ENCODE measurements at places on chromosomes 7 and 10. TPM values are rescaled to one million over a fixed set of nuclear protein-coding genes. Genes with fewer than 3 reads are reported as not detected.

- H3K4me3 ChIP-seq = no peak overlapping the region
- peaks cover 36% of the 10 kb centered on the region for H3K36me3 ChIP-seq
- no peaks in the 10 kb centered on the region for H3K27me3 ChIP-seq
- H3K4me1 ChIP-seq = no peaks in the 10 kb centered on the region
- DNase-seq = peak; percentile 33
These were observed 21.1 kb downstream of the CHUK start for GRCh38 chr10:100208276-100208675.

- H3K36me3 ChIP-seq = peaks cover 21% of the 10 kb centered on the region
- DNase-seq = no peak
- peaks cover 2% of the 10 kb centered on the region for H3K4me1 ChIP-seq
- no peak overlapping the region for H3K4me3 ChIP-seq
- no peak overlapping the region for H3K27ac ChIP-seq
- no peaks in the 10 kb centered on the region for H3K27me3 ChIP-seq
These were observed 2.7 kb upstream of the C7orf25 start for GRCh38 chr7:42914421-42915045.

GRCh38 chr7:20383351-20383750 lies 52.7 kb downstream of the ITGB8 start:
- H3K27ac ChIP-seq = no peak overlapping the region
- no peaks in the 10 kb centered on the region for H3K36me3 ChIP-seq
- no peak for DNase-seq
- no peak overlapping the region for H3K4me3 ChIP-seq
- no peaks in the 10 kb centered on the region for H3K27me3 ChIP-seq

DNA sequence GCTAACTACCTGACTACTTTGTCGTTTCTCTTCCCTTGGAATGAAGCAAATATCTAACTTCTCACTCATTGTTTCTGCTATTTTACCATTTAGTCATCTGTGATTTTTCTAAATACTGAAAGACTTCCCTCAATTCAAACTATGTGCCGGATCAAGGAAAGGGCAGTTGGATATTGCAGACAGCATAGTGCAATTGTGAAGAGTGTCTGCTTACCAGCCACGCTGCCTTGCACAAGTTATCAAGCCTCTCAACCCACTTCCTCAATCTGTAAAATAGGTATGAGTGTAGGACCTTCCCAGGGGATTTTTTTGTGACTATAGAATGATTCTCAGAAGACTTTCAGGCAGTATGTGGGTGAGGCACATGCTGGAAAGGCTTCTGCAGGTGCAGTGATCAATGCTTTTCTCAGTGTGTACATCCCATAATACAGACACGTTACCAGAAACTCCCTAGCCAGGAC lies 54.3 kb downstream of the EGFR start:
- H3K4me3 ChIP-seq = no peak overlapping the region
- peak overlapping the region; percentile 5 for H3K27ac ChIP-seq
- no peaks in the 10 kb centered on the region for H3K27me3 ChIP-seq
- H3K36me3 ChIP-seq = no peaks in the 10 kb centered on the region
- H3K4me1 ChIP-seq = peaks cover 82% of the 10 kb centered on the region

DNA sequence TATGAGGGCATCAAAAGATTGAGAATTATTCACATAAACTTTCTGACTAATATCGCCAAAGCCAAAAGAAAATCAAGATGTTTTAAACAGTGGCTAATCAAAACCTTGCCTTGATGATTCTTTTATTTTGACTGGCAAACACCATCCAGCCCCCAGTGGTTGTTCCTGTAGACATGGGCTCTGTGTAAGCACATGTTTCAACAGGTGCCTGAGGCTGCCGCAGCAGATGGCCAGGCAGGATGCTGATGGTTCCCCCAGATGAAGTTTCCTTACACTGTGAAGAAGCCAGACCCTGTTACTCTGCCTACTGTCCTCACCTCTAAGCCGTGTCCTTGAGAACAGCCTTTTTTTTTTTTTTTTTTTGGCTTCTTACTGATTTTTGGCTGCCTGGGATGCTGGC lies 146.5 kb downstream of the RAB11FIP2 start:
- H3K4me1 ChIP-seq = no peaks in the 10 kb centered on the region
- no peak for DNase-seq
- H3K27me3 ChIP-seq = peaks cover 5% of the 10 kb centered on the region
- no peaks in the 10 kb centered on the region for H3K36me3 ChIP-seq
- H3K4me3 ChIP-seq = no peak overlapping the region

GRCh38 chr7:151723321-151723720 lies 153.6 kb downstream of the PRKAG2 start:
- H3K4me1 ChIP-seq = peaks cover 2% of the 10 kb centered on the region
- no peaks in the 10 kb centered on the region for H3K27me3 ChIP-seq
- peaks cover 2% of the 10 kb centered on the region for H3K36me3 ChIP-seq
- no peak overlapping the region for H3K4me3 ChIP-seq

GRCh38 chr10:133042061-133042460 lies 45.7 kb upstream of the ADGRA1 start:
- H3K36me3 ChIP-seq = no peaks in the 10 kb centered on the region
- no peak for DNase-seq
- no peaks in the 10 kb centered on the region for H3K4me1 ChIP-seq
- no peak overlapping the region for H3K27ac ChIP-seq
- no peak overlapping the region for H3K4me3 ChIP-seq

GRCh38 chr7:1238450-1238882 lies 5.8 kb downstream of the UNCX start:
- H3K4me1 ChIP-seq = peaks cover 3% of the 10 kb centered on the region
- H3K27ac ChIP-seq = no peak overlapping the region
- H3K27me3 ChIP-seq = peaks cover 6% of the 10 kb centered on the region
- H3K4me3 ChIP-seq = no peak overlapping the region
- no peaks in the 10 kb centered on the region for H3K36me3 ChIP-seq

DNA sequence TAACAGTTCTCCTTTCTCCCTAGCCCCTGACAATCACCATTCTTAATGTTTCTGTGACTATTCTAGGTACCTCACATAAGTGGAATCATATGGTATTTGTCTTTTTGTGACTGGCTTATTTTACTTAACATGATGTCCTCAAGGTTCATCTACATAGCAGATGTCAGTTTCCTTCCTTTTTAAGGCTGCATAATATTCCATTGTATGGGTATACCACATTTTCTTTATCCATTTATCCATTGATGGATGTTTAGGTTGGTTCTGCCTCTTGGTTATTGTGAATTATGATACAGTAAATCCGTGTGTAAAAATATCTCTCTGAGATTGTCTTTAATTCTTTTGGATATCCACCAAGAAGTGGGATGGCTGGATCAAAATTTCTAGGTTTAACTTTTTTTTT lies 13.2 kb downstream of the BBS9 start:
- no peaks in the 10 kb centered on the region for H3K27me3 ChIP-seq
- DNase-seq = no peak
- no peak overlapping the region for H3K27ac ChIP-seq
- H3K4me3 ChIP-seq = no peak overlapping the region

DNA sequence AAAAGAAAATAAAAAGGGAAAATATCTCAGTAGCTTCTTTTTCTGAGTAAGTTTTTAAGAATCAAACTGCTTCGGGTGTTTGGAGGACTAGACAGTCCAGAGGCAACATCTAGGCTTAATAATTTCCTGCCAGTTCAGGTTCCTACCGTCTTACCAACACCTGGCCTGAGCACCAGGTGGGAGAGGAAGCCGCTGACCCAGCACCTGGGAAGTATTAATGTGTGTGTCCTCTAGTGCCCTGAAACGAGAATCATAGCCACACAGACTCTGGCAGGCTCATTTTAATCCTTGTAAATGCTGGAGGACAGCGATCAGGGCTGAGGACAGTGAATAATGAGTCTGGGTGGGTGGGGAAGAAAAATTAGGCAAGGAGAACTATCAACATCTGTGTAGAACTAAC lies 137.4 kb downstream of the ZNF438 start:
- no peak for DNase-seq
- H3K4me1 ChIP-seq = no peaks in the 10 kb centered on the region
- H3K27me3 ChIP-seq = no peaks in the 10 kb centered on the region
- no peak overlapping the region for H3K27ac ChIP-seq
- H3K4me3 ChIP-seq = no peak overlapping the region

DNA sequence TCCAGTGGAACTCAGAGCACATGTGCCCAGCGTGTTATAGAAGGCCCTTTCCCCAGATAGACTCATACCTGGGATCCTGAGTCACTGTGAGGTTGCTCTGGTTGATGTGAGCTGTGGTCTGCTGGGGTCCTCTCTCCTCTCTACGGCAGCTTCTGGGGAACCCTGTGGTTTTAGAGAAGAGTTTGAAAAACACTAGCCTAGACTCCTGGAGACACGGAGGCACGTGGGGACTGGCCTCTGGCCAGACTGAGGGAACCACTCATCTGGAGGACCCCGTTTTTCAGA lies 10.3 kb downstream of the ZNF775 start:
- H3K36me3 ChIP-seq = no peaks in the 10 kb centered on the region
- no peak for DNase-seq
- peak overlapping the region; percentile 20 for H3K27ac ChIP-seq
- H3K4me3 ChIP-seq = no peak overlapping the region
- no peaks in the 10 kb centered on the region for H3K27me3 ChIP-seq

GRCh38 chr7:4951903-4952636 lies 6.9 kb downstream of the MMD2 start:
- no peak for DNase-seq
- H3K27me3 ChIP-seq = no peaks in the 10 kb centered on the region
- H3K27ac ChIP-seq = no peak overlapping the region
- no peaks in the 10 kb centered on the region for H3K36me3 ChIP-seq
- H3K4me1 ChIP-seq = no peaks in the 10 kb centered on the region

GRCh38 chr7:136807598-136807997 lies 60.9 kb upstream of the CHRM2 start:
- no peaks in the 10 kb centered on the region for H3K27me3 ChIP-seq
- no peaks in the 10 kb centered on the region for H3K36me3 ChIP-seq
- no peaks in the 10 kb centered on the region for H3K4me1 ChIP-seq

DNA sequence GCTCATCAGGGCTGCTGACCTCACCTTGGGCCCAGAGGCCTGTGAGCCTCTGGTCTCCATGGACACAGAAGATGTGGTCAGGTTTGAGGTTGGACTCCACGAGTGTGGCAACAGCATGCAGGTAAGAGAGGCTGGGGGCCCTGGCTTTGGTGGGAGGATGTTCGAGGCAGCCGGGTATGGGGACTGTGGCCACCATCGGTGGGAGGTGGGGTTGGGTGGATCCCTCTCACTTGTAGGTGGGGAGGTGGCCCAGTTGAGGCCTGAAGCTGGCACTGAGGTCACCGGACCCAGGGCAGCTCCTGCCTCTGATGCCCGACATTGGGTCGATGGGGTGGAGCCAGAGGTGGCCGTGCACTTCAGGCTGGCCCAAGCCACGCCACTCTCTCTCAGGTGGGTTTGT lies 406 bp downstream of the ZP3 start:
- H3K36me3 ChIP-seq = no peaks in the 10 kb centered on the region
- no peaks in the 10 kb centered on the region for H3K4me1 ChIP-seq
- H3K27ac ChIP-seq = no peak overlapping the region
- no peak overlapping the region for H3K4me3 ChIP-seq
- no peak for DNase-seq

GRCh38 chr10:110797416-110797815 lies 74.3 kb upstream of the PDCD4 start:
- H3K4me1 ChIP-seq = peaks cover 15% of the 10 kb centered on the region
- H3K36me3 ChIP-seq = no peaks in the 10 kb centered on the region
- DNase-seq = no peak
- no peak overlapping the region for H3K4me3 ChIP-seq

- DNase-seq = no peak
- no peak overlapping the region for H3K27ac ChIP-seq
- H3K27me3 ChIP-seq = no peaks in the 10 kb centered on the region
- no peaks in the 10 kb centered on the region for H3K36me3 ChIP-seq
- H3K4me3 ChIP-seq = no peak overlapping the region
- no peaks in the 10 kb centered on the region for H3K4me1 ChIP-seq
These were observed 18.3 kb downstream of the VWDE start for GRCh38 chr7:12385364-12385786.

GRCh38 chr7:131773413-131773812 lies 217.0 kb upstream of the PODXL start:
- no peak for DNase-seq
- H3K4me1 ChIP-seq = no peaks in the 10 kb centered on the region
- no peak overlapping the region for H3K4me3 ChIP-seq

DNA sequence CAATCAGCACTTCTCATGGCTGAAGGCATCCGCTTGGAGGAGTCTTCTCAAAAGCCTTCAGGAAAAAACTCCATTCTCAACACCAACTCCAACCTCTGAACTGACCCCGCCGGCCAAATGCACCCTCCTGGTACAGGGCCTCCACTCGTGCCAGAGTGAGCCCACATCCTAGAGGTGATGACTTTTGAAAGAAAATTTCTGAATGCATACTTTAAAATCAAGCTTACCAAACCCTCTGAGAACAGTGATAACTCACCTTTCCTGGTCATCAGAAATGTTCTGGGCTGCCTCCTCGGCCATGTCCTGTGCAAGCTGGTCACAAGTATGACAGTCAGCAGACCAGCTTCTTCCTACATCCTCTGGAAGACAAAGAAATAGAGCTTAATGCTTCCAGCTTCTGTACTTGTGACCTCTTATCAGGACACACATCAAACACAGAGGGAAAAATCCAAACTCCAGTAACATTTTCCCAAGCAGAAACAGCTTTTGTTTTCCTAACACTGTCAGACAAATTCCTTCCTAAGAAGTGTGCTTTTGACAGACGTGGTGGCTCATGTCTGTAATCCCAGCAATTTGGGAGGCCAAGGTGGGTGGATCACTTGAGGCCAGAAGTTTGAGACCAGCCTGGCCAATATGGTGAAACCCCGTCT lies at the start of gene PKD1L1:
Gene PKD1L1 (minus strand): TSS at position 326 of the 650 bp plus-strand sequence. CDS start 26 bp downstream, at position 300.
- H3K36me3 ChIP-seq = no peaks in the 10 kb centered on the region
- H3K4me3 ChIP-seq = no peak within 1 kb of the TSS
- peaks cover 2% of the 10 kb centered on the region for H3K4me1 ChIP-seq
- DNase-seq = no peak
- H3K27me3 ChIP-seq = no peaks in the 10 kb centered on the region

GRCh38 chr10:116961406-116962251 lies 43.4 kb downstream of the SHTN1 start:
- H3K27ac ChIP-seq = no peak overlapping the region
- H3K4me3 ChIP-seq = no peak overlapping the region
- no peak for DNase-seq
- peaks cover 4% of the 10 kb centered on the region for H3K36me3 ChIP-seq
- no peaks in the 10 kb centered on the region for H3K27me3 ChIP-seq
- no peaks in the 10 kb centered on the region for H3K4me1 ChIP-seq

- H3K4me3 ChIP-seq = no peak overlapping the region
- DNase-seq = no peak
- no peaks in the 10 kb centered on the region for H3K27me3 ChIP-seq
- H3K36me3 ChIP-seq = no peaks in the 10 kb centered on the region
- peaks cover under 1% of the 10 kb centered on the region for H3K4me1 ChIP-seq
These were observed 96.1 kb upstream of the MKLN1 start for GRCh38 chr7:131231381-131232220.

GRCh38 chr7:107857541-107857912 lies 33.5 kb upstream of the DLD start:
- H3K36me3 ChIP-seq = no peaks in the 10 kb centered on the region
- no peaks in the 10 kb centered on the region for H3K27me3 ChIP-seq

The OR2A12 gene
- polyA plus RNA-seq = not detected

The DNMBP gene
- 6.4 TPM for polyA plus RNA-seq

The HK1 gene
- polyA plus RNA-seq = 1.8 TPM

The SHTN1 gene
- 8.9 TPM for polyA plus RNA-seq

The ATRNL1 gene
- 0.40 TPM for polyA plus RNA-seq

The SVOPL gene
- not detected for polyA plus RNA-seq

The ARHGEF35 gene
- polyA plus RNA-seq = 2.5 TPM

The NPSR1 gene
- not detected for polyA plus RNA-seq

The PDZD7 gene
- 0.07 TPM for polyA plus RNA-seq

The TMEM273 gene
- 2.5 TPM for polyA plus RNA-seq

The PRSS1 gene
- not detected for polyA plus RNA-seq

The WAC gene
- polyA plus RNA-seq = 20.2 TPM

The C10orf105 gene
- not detected for polyA plus RNA-seq

The VWDE gene
- polyA plus RNA-seq = 0.11 TPM

The ODAD2 gene
- 0.14 TPM for polyA plus RNA-seq

The PNLIP gene
- not detected for polyA plus RNA-seq

Data from liver (tissue), 10 donors.